ENCODE measurements at places on chromosomes 1 and 21.

DNA sequence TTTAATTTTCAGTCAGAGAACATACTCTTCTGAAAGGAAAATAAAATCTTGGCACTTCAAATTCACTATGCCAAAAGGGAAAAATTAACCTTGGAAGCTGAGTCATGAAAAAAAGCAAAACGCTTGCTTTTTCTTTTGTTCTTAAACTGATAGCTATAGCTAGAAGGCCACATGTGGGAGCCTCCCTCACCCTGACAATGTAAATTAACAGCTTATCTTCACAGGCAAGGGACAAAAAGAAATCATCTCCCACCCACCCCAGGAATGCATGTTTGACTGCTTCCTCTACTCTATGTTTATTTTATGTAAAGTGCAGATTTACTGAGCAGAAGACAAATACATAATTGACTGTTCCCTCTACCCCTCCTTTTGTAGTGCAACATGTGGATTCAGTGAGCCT, 38.0 kb downstream of the EBNA1BP2 start:
- no peak for DNase-seq

DNA sequence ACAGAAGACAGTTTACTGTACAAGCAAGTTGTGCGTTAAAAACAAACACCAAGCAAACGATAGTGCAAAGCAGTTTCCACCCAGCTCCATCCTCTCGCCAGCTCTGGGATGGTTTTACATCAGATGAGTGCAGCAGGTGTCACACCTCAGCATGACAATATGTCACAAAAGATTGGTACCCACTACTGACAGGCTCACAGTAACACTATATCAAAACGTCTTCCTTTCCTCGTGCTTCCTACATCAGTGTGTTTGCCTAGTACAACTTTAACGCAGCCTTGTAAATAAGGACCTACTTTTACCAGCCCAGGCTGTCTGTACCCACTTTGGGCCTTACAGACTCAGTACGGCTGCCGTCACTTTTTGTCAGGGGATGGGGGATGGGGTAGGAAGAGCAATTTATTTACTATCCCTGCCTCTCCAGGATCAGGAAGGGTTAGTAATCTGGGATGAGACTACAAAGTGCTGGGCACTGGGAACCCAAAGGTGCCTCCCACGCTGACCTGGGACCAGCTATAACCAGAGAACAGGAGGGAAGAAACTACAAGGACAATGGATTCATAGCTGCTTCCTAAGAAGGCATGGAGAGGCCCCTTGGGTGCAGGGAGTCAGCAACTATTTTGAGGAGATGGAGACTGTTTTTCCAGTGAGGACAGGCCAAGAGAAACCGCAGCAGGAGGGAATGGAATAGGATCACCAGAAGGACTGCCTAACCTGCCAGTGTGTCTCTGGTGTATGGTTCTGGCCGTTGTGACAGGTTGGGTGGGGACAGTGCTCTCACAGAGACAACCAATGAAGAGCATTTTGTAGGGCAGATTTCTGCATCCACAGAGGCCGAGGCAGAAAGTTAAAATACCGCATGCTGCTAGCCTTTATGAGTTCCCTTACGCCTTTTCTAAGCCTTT, 30.2 kb downstream of the RUNX3 start:
- no peak for DNase-seq

GRCh38 chr1:172135076-172135672, 285.3 kb upstream of the C1orf105 start:
- DNase-seq: no peak

DNA sequence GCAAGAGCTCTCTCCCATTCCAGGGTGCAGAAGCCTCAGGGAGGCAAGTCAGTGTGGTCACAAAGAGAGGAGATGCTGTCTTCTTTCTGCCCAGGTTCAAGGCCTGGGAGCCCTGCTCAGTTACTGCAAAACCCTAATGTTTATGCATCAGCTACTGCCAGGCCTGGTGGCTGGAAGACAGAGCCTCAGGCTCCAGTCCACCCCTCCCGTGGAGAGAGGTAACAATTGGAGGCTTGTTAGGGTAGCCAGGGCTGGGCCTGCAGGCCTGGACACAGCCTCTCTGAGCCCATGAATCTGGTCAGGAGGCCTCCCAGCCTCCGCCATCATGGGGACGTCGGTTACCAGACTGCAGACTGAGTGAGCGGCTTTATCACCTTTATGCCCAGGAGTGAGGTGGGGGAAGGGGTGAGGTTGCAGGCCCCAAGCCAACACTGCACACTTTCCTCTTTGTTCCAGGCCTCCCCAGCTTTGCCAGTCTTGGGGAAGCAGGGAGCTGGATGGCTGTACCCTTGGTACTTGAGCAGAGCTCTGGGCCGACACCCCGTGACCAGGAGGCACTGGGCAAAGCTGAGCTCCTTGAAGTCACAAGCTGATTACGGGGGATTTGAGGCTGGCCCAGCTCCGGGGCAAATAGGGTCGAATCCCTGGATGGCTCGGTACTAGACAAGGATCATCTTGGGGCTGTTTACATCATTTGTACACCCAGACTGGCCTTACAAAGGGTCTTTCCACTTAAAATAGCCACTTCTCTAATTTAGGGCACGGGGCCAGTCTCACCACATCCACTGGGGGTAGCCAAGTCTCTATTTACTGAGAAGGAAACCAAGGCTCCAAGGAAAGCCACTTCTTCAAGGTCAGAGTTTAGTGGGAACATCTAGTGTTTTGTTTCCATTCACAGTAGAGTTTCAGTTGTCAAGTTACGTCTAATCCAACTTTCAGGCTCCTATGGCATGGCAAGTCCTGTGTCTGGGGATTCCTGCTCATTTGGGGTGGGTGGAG, 5.2 kb downstream of the SLC2A1 start:
- DNase-seq: no peak

- no peak for DNase-seq
These were observed 5.6 kb upstream of the POFUT2 start for GRCh38 chr21:45293220-45293725.

DNA sequence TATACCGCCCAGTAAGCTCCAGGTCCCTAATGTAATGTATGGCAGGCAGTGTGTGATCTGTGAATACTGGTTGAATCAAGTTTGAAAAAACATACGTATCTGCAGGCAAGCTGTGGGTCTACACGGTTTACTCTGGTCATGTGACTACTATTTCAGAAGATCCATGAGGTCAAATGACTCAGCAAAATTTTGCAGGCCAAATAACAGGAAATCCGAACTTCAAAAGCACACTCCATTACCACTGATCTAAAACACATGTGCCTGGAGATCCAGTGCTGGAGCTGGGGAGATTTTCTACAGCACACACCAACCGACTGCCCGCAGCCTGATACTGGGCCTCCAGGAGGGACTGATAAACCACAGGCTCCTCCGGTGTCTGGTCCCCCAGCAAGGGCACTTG, 64.5 kb upstream of the SLC44A3 start:
- peak; percentile 99 for DNase-seq

DNA sequence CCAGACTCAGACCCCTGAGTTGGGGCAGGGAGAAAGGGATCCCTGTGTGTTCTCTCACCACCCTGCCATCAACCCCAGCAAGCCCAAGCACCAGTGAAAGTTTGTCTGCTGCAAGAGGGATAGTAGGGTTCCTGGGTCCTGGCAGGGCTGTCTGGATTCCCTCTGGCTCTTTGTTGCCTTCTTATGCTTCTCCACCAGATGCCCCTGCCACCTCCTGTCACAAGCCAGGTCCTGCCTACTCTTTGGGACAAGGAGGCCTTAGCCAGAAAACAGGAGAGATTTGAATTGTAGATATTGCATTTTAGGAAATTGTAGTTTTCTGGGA, 21.7 kb downstream of the UBE2T start:
- no peak for DNase-seq

DNA sequence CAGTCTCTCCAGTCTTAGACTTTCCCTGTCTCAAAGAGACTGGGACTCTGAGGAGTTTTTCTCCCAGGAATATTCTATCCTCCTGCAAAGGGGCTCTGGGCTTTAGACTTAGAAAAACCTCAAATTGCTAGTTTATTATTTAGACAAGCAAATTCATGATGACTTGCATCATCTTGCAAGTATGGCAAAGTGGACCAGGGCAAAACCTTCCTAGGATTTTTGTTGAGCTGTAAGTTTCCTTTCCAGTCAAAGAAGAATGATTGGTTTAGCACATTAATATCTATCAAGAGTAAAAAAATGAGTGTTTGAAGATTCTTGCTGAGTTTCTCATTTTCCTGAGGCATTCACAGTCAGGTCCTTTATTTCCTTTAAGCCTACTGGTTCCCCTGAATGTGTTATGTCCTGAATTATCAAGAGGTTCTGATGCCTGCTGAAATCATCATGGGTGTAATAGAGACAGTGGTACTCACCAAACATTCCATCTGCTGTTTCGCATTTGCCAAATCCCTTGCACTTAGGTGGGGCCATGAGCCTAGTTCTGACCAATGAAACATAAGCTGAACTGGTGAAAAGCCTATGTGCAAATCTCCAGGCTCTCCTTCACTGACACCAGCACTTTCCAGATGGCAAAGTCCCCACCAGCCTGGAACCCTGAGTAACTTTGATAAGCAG, 25.2 kb upstream of the SPAG17 start:
- no peak for DNase-seq

DNA sequence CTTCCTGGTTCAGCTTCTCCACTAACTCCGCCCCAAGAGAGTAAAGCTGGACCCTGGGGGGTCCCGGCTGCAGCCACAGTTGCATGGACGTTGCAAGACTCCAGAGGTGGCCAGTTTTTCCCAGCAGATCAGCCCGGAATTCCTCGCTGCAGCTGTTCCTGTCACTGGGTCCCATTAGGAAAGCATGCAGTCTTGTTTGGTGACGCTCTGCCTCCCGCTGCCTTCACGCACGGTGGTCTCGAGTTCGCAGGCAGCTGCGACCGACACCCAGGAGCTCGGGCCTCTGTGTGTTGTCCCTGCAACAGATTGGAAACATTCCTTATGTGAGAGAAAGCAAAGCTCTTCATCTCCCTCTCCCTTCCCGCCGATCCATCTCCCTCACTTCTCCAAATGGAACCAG, 162.8 kb downstream of the PRDM16 start:
- DNase-seq: no peak

- DNase-seq: no peak
These were observed 496.4 kb downstream of the NPHP4 start for GRCh38 chr1:5495596-5496410.

DNA sequence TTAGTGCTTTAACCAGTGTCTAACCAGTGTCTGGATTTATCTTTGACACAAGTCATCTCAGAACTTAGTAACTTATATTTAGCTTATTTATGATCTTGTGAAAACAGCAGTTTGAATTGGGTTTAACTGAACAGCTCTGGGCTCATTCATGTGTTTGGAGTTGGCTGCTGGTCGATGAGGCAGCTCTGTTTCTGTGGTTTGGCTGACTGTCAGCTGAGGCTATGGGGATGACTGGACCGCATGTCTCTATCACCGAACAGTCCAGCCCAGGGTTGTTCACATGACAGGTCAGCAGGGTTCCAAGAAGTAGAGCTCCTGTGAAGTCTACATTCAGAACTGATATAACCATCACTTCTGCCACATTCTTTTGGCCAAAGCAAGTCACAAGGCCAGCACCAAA, 29.1 kb upstream of the C21orf91 start:
- peak; percentile 82 for DNase-seq
